ENCODE measurements at places on chromosomes 5 and 9.

GRCh38 chr5:116313366-116313765, 228.5 kb downstream of the COMMD10 start:
- no peak for DNase-seq

DNA sequence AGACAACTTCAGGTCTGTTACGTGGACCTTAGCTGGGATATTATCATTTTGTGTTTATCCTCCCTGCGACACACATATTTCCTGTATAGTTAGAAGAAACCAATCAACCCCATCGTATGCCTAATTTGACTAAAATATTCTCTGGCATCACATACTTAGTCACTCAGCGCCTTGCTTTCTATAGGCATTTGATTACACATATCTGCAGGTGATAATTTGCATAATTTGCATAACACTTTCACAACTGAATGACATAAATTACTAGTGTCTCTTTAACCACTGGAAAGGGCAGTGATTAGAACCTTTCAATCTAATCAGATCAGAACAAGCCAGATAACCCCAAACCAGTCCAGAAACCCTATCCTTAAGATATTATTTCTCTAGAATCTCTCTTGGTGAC, 390.2 kb downstream of the TLR4 start:
- DNase-seq, result no peak

DNA sequence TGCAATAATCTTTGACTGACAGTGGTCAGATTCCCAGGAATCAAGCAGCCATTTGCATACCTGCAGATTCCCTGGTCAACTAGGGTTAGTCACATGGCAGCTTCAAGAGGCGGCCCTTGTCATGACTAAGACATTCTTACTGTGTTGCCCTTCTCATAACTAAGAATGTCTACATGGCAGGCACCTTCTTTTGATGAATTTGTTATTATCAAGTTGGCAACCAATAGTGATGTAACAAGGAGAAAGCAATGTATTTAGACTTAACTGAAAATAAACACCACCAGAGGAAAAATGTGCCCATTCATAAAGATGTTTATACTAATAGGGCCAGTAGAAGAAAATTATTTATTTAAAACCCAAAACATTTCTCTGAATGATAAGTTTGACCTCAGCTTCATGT, 215.6 kb downstream of the TLE1 start:
- DNase-seq, result no peak

GRCh38 chr5:133130387-133131118, 78.7 kb downstream of the HSPA4 start:
- DNase-seq, result no peak

GRCh38 chr9:127825319-127826051, 22.8 kb downstream of the FPGS start:
- DNase-seq, result peak; percentile 53

GRCh38 chr5:143634689-143635088, 177.3 kb upstream of the HMHB1 start:
- DNase-seq, result no peak

DNA sequence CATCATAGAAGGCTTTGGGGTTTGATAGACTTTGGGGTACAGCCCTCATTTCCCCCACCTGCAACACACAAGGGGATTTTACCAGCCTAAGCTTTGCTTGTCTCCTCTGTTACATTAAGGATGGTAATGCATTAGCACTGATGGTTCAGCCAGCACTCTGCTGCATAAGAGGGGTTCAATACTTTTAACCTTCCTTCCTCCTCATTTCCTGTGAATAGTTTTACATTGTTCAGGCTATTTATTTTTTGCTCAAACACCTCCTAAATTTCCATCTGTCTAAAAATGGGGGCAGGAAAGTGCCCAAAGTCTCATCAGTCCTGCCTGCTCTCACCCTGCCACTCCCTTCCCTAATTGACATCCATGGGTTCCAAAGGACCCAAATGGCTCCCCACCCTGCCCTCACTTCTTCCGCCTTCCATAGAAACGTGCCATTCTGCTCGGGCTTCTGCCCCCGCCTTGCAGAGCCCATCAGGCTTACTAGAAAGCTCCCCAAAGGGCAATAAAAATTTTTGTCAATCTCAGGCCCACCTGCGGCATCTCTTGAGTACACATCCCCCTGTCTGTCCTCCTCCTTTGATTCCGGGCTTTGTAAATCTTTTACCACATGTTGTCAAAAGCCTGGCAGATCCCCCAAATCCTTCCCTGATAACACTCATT, 239.5 kb upstream of the SLC24A2 start:
- DNase-seq, result no peak
